D721Med (cell line): ENCODE measurements at places on chromosomes 3 and 15.

DNA sequence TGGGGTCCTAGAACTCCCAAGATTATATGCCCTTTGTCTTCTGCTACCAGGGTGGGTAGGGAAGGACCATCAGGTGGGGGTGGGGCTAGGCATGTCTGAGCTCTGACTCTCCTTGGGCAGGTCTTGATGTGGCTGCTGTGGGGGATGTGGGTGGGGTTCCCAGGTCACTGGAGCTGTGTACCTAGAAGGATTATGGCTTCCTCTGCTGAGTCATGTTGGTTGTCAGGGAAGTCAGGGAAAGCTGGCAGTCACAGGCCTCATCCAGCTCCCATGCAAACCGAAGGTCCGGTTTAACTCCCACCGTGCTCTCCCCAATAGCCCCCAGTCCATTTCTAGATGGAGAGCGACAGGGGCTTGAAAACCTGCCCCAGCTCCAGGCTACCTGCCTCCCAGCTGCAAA is 35.2 kb downstream of the EID1 start:
- no peak for DNase-seq

DNA sequence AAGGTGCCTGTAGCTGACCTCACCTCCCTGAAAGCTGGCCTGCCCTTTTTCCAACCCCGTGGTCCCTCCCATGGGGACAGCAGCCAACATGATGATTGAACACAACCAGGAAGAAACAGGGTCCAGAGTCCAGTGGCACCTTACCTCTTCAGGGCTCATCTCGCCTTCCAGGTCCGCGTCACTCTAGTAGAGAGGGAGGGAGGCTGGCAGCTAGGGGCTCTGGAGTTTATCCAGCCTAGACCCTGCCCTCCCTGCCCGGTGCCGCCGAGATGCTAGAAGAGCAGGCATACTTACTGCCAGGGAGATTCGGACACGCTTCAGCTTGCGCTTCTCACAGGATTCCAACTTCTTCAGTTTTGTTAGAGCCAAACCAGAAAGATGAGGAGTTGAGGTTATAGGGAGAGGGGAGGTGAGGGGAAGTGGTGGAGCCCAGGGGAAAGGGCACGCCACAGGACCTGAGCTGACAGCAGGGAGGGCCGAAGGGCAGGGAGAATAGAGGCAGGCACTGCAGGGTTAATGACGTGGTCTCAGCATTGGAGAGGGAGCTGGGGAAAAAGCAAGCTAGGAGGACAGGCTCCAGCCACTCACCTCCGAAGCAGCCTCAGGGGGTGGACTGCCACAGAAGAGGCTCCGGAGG is 9.1 kb downstream of the CLCN2 start:
- no peak for DNase-seq

GRCh38 chr3:55854494-55854893 is 367.4 kb upstream of the WNT5A start:
- DNase-seq, result no peak

DNA sequence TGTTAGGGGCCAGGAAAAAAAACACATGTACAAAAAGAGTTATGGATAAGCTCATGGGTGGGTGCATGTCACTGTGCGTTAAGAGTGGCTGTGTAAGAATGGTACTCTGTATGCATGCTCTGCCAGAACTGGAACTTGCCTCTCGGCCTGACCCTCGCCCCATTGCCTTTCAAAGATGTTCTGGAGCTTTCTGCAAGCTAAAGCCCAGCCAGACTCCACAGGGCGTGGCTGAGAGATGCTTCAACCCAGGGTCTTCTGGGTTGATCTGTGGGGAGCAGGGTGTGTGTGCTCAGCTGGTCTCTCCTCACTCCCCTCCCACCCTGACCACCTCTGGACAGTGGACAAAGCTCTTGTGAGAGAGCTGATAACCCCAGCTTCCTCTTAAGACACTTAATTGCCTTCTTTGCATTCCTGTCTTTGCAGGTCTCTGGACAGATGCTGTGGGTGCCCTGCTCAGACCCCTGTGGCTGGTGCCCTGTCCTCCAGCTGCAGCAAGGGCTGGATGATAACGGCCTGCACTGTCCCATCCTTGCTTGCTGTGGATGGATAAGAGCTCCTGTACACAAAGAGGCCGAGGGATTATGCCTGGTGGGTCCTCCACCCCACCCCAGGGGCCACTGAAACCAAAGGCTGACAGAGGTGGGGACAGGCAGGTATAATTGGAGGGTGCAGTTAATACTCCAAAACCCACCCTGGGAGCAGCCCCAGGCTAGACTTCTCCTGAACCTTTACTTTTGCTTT is 28.7 kb downstream of the ALDH1L1 start:
- DNase-seq, result no peak

GRCh38 chr15:63436872-63437375 is 55.3 kb upstream of the CA12 start:
- DNase-seq, result no peak

DNA sequence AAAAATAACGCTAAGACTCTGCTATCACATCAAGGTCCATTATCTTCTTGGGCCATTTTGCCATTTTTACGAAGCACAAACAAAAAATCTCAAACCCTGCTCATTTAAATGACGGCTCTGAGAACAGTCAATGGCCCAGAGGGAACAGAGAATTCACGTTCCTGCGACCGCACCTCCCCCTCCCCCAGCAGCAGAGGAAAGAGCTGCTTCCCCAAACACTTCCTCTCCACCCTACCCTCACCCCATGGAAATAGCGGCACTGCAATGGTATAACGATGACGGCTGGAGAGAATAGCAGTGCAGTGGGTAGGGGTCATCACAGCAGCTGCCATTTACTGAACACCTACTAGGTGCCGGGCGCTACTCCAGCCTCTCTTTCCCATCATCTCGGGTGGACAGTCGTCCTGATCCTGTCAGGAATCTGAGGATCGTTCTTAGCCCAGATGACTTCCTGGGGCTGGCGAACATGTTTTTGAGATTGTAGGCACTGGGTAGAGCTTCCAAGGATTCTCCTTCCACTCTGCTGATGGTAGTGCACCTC is 113.3 kb downstream of the IQSEC1 start:
- no peak for DNase-seq

GRCh38 chr3:128787256-128788253 is 61.6 kb downstream of the RAB7A start:
- DNase-seq, result no peak

DNA sequence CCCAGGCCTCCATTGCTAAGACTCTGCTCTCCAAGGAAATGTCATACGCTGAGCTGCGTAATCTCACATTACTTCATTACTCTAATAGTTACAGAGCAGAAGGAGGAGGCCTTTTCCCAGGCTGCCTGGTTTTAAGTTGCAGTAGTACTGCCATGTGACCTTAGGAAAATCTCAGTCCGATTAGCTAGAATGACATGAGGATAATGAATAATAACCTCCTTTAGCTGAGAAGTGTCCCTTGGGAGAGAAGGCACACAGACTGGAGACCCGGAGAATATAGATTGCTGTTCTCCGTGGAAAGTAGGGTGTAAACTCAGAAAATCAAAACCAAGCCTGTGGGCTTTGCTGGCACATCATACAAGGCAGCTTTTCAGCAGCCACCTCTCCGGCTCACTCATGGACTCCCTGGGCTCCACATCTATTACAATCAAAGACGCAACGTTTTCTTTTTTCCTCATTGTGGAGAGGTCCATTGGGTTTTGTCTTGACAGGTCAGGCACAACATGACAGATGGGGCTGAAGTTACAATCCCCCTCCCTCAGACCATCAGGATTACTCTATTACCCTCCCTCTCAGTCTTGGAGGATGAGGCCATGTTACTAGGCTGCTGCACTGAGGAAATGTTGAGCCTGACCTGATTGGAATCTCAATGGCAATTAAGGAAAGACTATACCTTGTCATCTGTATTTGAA is 134.8 kb upstream of the MB21D2 start:
- DNase-seq, result peak; percentile 41

DNA sequence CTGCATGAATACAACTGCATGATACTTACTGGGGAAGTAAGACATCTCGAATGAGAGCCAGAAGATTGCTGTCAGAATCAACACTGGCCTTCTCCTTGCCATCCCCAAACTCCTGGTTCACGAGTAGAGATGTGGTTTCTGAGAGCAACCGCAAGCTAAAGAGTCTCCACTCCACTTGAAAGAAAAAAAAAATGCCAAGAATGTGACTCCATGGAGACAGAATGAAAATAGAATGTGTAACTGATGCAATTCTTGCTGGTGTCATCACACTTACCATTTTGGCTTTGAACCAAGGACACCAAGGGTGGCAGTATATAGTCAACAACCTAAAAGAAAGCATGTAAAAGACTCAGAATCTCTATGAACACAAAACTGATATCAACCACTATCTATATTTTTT is 280.4 kb downstream of the ULK4 start:
- no peak for DNase-seq

DNA sequence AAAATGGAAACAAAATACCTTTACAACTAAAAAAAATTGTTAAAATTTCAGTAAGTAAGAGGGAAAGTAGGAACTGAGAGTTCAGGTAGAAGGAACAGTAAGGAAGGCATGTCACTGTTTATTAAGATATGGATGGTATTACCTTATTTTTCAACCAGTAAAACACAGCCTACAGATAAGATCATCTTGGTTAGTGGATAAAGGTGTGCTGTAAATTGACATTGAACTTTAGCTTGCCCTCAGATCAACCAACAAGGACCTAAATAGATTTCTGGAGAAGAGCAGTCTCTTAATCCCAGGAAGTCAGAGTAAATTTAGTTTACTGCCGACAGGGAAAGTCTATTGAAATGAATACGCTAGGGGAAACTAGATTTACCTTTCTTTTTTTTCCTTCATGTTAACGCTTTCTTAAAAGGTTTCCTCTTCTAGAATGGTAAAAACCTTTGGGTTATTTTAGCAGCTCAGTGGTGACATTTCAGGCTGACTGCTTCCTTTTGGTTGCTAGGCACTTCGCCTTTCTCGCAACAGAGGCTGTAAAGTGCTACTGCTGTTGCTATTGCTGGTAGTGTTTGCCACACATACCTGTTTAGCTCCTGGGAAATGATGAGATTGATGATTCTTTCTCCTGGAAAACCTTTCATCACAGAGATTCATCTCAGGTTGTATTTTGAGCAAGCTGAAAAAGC is 12.9 kb downstream of the DZIP3 start:
- no peak for DNase-seq

DNA sequence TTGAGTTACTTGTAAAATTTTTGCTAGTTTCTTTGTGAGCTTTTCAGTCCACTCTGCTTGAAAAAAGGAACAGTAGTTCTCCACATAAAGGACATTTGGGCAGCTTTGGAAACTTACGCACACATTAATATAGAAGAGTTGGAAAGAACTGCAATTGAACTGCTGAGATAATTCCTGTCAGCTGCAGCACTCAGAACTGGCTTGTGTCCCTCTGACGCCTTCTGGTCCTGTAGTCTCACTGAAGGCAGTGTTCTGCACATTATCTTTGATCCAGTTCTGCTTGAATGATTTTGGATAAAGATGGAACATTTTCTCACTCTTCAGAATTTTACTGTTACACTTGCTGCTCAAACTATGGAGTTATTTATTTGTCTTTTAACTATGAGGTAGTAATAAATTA is 901.9 kb downstream of the OTOL1 start:
- DNase-seq, result no peak

DNA sequence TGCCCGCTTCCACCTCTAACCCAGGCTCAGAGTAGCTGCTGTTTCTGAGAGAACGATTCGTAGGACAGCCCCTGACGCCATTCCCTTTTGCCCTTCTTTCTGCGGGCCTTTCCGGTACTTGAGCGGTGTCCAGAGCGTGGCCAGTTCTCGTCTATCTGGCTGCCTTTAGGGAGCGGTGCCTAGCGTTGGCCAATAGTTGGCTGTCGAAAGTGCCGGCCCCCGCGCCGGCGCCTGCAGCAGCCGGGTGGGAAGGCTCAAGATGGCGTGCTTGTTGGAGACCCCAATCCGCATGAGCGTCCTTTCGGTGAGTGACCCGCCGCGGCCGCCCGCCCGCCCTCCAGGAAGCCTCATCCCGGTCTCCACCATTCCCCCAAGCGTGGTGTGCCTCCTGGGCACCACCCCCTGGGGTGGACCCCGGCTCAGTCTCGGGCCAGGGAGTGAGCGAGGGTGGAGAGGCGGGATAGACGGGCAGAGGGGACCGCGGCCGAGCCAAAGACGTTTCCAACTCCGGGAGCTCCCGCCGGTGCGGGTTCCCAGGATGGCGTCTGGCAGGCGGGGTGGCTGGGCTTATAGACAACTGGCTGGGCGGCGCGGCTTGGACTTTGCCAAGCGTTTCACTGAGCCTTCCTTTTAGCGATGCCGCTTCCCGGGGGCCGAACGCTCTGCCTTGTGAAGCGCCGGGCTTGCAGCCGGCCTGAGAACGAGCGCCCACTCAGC is at the start of gene ARMC8:
TSS of gene ARMC8 (plus strand) at position 6 of the 717 bp plus-strand sequence. CDS start at position 260, 254 bp downstream.
- DNase-seq, result peak; percentile 95

DNA sequence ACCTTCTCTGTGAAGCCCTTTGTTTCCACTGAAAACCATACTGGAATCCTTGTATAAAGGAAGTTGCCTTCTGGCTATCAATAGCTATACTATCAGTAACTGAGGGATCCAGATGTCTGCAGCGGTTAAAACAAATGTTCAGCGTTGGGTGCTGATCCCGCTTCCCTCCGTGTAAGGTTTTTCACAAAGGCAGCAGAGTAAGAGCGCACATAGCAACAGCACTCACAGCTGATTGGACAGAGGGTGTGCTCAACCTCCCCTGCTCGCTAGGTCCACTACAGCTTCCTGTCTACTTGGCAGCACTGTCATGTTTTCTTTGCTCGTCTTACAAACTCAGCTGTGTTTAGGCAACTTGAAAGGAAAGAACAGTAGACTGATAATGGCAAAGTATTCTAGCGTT is 27.3 kb downstream of the ATOSA start:
- no peak for DNase-seq

DNA sequence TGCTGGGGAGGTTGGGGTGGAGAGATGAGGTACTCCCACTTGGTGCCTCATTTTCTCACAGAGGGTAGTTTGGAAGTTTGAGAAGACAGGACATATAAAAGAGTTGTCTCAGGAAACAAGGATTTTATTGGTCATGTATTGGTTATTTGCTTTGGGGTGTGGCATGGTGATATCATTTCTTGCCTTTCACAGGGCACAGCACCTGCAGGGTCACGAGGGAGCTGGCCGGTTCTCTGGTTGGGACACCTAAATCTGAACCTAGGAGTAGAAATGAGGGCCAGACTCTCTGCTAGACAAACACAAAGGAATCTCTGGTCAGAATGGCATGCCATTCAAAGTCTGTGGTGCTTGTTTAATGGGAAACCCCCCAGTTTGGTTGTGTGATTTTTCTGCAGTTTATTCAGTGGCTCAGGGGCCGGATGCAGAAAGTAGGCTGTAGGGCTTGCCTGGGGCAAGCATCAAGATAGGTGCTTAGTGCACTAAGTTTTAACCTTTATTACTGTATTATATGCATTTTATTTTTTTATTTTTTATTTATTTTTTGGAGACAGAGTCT is 237.7 kb upstream of the EIF1B start:
- no peak for DNase-seq

- DNase-seq, result no peak
Measured at GRCh38 chr3:155889212-155889611, 18.8 kb downstream of the GMPS start.

- DNase-seq, result no peak
Measured at GRCh38 chr3:58434168-58434504, 504 bp upstream of the PDHB start.
